ENCODE measurements at places on chromosomes 12 and 14.

- no peak for DNase-seq
Measured at GRCh38 chr12:91863702-91864101, 281.9 kb downstream of the BTG1 start.

DNA sequence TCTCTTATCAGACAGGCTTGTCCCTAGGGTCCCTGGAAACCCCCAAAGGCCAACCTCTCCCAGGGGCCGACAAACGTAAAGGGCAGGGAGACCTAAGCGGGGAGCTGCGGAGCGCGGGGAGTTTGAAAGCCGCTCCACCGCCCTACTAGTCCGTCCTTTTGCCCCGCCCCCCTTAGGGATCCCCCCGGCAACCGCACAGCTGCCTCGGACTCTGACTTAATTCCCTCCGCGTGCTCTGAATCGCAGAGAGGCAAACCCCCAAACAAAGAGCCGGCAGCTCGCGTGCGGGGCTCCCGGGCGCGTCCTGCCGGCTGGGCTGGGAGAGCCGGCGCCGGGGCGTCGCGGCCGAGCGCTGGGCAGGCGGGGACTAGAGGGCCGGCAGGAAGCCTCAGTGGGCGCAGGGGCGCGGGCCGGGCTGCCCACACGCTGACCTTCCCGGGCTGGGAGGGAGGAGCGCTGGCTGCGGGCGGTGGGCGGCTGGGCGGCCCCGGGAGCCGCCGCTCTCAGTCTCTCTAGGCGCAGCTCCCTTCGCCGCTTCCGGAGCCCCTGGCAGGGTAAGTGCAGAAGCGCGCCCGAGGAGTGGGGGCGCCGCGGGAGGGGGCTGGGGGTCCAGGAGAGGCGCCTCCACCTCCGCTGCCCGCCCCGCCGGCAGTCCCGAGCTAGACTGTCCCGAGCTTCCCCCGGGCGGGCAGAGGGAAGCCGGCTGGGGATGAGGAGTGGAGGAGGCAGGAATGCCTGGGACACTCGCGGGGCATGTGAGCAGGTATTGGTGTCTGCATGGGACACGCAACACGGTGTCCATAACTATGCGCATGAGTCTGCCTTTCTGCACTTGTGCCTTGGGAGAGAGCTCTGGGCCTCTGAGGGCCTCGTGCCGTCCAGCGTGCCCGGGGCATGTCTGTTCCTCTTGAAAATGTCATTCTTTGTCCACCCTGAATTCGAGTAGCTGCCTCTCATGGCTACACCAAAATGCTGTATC, at the start of gene TSPAN11:
TSS of gene TSPAN11 (plus strand) at position 506 of the 979 bp plus-strand sequence. CDS start 27,244 bp downstream, outside the sequence.
- peak; percentile 93 for DNase-seq

DNA sequence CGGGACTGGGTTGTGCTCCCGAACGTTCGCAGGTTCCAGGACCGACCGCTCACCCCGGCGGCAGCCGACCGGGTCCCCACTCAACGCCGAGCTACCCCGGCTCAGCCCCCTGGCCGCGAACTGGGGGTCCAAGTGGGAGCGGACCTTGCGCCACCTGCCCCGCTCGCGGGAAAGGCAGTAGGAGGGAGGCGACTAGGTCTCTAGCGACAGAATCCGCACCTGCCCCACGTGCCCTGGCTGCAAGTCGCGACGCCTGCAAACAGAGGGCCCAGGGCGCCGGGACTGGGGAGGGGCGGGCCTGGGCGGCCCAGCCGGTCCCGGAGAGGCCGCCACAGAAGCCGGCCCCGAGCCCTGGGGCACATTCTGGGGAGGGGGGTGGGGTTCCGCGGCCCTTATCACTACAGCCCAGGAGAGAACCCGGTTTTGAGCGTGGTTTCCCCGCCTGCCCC, 239.2 kb upstream of the CPNE8 start:
- DNase-seq = no peak

GRCh38 chr12:53181935-53182334, 1.2 kb upstream of the CSAD start:
- no peak for DNase-seq

GRCh38 chr14:24089890-24090289, 4.2 kb upstream of the PCK2 start:
- DNase-seq = no peak

DNA sequence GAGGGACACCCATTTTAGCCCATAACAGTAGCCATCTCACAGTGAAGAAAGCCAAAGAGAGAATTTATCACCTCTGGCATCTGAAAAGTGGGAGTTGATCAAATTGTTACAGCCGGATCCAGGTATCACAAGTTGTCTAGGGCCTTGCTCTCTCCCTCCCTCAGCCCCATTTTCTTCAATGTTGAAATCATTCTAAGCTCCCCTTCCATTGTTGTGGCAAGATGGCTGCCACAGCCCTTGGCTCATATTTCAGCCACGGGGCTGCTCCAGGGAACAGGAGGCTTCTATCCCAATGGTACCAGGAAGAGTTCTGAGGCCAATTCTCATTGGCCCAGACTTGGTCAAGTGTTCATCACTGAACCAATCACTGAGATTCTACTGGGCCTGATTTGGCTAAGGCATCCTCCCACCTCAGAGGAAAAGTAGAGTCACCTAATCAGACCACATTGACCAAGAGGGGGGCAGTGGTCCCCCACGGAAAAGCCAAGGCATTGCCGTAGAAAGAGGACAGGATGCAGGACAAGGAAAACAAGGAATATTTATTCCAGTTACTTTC, 106.2 kb downstream of the GPATCH2L start:
- no peak for DNase-seq

DNA sequence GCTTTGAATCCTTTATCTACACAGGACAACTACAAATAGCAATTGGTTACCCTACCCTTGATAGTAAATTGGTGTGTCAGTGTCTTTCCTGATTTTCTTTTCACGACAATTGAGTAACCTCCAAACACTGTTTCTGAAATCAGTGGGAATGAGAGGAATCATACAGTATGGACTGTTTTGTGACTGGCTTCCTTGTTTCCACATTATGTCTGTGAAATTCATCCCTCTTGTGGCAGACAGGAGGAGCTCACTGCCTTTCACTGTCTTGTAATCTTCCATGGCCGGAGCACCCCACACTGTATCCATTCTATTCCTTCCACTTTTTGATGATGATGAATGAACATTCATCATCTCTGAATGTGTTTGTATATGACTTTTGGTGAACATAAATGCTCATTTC, 164.0 kb upstream of the PZP start:
- DNase-seq = no peak

- peak; percentile 89 for DNase-seq
Measured at GRCh38 chr12:111024205-111024801, 103.9 kb upstream of the MYL2 start.

GRCh38 chr12:117850048-117850447, 118.7 kb downstream of the KSR2 start:
- peak; percentile 82 for DNase-seq

DNA sequence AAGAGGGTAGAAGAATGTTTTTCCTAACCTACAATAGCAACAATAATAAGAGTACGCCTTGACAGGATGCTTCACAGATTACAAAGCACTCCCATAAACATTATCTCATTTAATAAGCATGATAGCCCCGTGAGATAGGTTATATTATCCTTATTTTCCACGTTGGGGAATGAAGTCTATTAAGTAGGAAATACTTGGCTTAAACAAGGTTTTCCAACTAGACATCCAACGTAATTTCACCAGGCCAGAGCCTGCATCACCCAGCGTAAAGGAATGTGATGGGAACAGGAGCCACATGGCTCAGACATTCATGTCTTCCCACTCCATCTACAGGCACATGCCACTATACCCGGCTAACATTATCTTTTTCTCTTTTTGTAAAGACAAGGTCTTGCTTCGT, 223.4 kb upstream of the AMIGO2 start:
- DNase-seq = peak; percentile 73

- DNase-seq = peak; percentile 91
Measured at GRCh38 chr12:538731-539539, 79.2 kb downstream of the B4GALNT3 start.

- DNase-seq = no peak
Measured at GRCh38 chr12:57465747-57466505, 6.3 kb downstream of the GLI1 start.

- DNase-seq = no peak
Measured at GRCh38 chr12:9237286-9237685, 29.1 kb upstream of the PZP start.

GRCh38 chr14:66359500-66359899, 126.7 kb upstream of the CCDC196 start:
- DNase-seq = no peak

- DNase-seq = peak; percentile 78
Measured at GRCh38 chr14:20624495-20625070, 16.9 kb downstream of the OR6S1 start.

DNA sequence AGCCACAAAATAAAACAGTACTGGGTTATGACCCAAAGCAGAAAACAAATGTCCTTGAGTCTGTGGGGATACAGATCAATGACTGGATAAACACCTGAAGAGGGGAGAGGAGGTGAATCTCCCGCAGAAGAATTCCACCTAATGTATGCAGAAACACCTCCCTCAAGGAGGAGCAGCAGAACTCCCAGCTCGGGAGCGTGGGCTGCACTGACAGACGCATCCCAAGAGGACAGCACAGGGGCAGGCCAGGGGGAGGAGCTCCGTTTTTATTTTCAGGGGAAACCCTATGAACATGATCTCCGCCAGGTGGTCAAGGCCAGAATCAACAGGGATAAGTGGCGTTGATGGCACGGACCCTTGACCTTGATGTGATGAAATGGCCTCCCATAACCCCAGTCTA, 41.8 kb upstream of the PPP2R5C start:
- DNase-seq = peak; percentile 42

GRCh38 chr14:72480464-72481243, 413.2 kb downstream of the DPF3 start:
- DNase-seq = no peak

GRCh38 chr14:103624860-103625259, 4.2 kb upstream of the KLC1 start:
- DNase-seq = peak; percentile 94

- DNase-seq = no peak
Measured at GRCh38 chr14:78982551-78982950, 812.4 kb downstream of the NRXN3 start.

GRCh38 chr12:64922853-64923252, 98.4 kb downstream of the TBC1D30 start:
- no peak for DNase-seq

DNA sequence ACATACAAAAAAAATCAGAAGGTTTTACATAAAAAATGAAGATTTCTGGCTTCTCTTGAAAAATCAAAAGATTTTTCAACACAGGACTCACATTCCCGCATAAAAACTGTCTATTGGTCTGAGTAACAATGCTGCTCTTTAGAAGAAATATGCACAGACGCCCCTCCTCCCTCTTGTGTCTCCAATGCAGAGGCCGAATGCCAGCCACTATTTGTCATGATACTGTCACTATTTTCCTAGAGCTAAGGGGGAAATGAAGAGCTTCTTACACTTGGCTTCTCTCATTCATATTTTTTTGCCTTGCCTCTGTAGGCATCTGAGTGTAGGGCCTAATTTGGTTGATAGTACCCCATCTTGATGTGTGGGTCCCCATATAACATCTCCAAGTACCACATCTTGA, 98.0 kb downstream of the BBS10 start:
- DNase-seq = peak; percentile 60

DNA sequence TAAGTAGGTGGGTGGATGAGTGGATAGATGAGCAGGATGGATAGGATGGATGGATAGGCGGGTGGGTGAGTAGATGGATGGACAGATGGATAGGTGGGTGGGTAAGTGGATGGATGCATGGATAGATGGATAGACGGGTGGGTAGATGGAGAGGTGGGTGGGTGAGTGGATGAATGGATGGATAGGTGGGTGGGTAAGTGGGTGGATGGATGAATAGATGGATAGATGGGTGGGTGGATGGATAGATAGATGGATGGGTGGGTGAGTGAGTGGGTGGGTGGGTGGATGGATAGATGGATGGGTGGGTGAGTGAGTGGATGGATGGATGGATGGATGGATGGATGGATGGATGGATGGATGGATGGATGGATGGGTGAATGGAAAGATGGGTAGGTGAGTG, 221.7 kb upstream of the NOS1 start:
- no peak for DNase-seq

GRCh38 chr12:124413401-124413800, 118.5 kb downstream of the RFLNA start:
- no peak for DNase-seq

- DNase-seq = peak; percentile 91
Measured at GRCh38 chr12:94262228-94263010, 114.0 kb downstream of the PLXNC1 start.

- no peak for DNase-seq
Measured at GRCh38 chr14:96986256-96987085, 189.3 kb downstream of the VRK1 start.

DNA sequence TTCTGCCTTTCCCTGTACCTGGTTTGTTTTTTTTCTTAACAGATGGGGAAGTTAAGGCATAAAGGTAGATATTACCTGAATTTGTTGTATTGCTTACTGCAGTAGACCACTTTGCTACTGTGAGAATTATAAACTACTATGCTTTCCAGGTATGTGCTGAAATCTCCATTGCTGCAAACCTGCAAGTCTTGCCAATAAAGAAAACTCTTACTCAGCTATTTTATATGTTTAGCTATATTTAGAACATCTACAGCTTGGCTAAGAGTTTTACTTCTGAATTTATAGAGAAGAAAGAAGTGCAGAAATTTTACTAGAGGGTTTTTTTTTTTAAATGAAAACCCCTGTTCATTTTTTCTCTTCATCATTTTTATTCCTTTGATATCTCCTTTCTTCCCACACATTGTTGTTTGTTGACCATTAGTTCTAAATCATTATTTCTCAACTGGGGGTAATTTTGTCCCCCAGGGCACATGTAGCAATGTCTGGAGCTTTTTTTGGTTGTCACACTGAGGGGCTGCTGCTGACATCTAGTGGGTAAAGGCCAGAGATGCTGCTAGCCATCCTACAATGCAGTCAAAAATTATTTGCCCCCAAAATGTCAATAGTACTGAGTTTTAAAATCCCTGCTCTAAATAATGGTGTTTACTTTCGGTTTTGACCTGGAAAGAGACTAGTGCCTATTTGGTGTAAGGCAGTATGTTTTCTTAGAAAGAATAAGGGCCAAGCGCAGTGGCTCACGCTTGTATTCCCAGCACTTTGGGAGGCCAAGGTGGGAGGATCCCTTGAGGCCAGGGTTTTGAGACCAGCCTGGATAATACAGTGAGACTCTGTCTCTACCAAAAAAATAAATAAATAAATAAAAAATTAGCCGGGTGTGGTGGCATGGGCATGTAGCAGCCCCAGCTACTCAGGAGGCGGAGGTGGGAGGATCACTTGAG, 48.6 kb downstream of the PCNX1 start:
- DNase-seq = peak; percentile 30

DNA sequence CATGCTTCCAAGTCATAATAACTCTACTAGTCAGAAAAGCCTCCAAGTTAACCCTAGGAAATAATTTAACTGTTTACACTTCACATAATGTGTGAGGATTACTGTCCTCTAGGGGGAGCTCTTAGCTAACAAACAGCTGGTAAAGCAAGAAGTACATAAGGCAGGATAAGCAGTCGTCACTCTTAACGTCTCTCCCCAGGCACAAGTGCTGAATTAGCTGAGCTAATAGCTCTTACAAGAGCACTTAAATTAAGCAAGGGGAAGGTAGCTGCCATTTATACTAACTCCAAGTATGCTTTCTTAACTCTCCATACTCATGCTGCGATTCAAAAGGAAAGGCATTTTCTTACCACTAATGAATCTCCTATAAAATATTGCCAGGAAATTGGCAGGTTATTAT, 79.3 kb upstream of the TSPAN11 start:
- no peak for DNase-seq

All from osteoblast (primary cell).